ENCODE measurements at places on chromosomes 12 and 14.

GRCh38 chr14:77314539-77315457, 5.9 kb downstream of the POMT2 start:
- no peak for DNase-seq

GRCh38 chr14:49946320-49947141, 53.6 kb downstream of the ARF6 start:
- peak; percentile 84 for DNase-seq

GRCh38 chr14:93055651-93056115, 60.0 kb downstream of the ITPK1 start:
- no peak for DNase-seq

GRCh38 chr12:45286621-45287020, 70.7 kb downstream of the ANO6 start:
- DNase-seq = no peak

GRCh38 chr14:52987514-52987913, 36.7 kb upstream of the FERMT2 start:
- no peak for DNase-seq

- no peak for DNase-seq
Measured at GRCh38 chr12:45205165-45205825, 10.6 kb upstream of the ANO6 start.

GRCh38 chr12:22042976-22043669, 2.9 kb upstream of the CMAS start:
- DNase-seq = peak; percentile 83

Measured in HT1080 (cell line).